Amygdala (tissue), 56 donors: ENCODE measurements at places on chromosomes 2 and 18.

- DNase-seq: no peak
These were observed 1403.6 kb downstream of the SUCLG1 start for GRCh38 chr2:83055376-83056010.

- no peak for DNase-seq
These were observed 26.6 kb upstream of the TMEM237 start for GRCh38 chr2:201669865-201670264.

DNA sequence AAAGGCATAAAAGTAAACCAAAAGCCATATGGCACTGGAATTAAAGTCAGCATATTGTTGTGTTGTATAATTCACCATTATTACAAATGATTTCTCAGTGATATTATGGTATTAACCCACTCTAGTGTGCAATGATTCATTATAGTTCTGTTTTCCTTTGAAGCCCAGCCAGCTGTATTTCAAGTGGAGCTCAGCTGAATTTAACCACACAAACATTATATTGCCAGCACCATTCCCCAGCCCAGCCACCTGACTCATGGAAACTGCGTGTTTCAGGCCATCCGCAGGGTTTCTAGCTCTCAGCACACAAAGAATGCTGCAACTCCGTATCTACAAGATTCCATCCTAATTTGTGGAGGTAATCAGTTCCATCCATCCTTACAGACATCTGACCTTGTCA lies 166.8 kb upstream of the CHAC2 start:
- DNase-seq: no peak

DNA sequence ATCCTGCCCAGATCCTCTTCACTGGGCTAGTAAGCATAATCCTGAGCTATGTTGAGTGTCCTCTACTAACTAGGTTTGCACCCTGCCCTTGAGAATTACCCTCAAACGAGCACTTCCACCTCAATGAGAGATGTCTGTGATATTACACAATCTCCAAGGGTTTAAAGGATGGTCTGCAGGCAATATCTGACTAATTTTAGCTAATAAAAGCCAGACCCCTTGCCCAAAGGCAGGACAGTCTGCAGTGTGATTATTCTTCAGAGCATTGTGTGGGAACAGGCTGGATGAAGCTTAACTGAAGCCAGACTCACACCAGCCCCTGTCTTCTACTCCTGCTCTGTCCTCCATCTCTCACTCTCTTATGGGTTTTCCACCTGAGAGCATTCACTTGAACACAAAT lies 544.9 kb upstream of the DDX18 start:
- DNase-seq: no peak

GRCh38 chr2:102070058-102070642 lies 72.4 kb upstream of the IL1R1 start:
- no peak for DNase-seq

DNA sequence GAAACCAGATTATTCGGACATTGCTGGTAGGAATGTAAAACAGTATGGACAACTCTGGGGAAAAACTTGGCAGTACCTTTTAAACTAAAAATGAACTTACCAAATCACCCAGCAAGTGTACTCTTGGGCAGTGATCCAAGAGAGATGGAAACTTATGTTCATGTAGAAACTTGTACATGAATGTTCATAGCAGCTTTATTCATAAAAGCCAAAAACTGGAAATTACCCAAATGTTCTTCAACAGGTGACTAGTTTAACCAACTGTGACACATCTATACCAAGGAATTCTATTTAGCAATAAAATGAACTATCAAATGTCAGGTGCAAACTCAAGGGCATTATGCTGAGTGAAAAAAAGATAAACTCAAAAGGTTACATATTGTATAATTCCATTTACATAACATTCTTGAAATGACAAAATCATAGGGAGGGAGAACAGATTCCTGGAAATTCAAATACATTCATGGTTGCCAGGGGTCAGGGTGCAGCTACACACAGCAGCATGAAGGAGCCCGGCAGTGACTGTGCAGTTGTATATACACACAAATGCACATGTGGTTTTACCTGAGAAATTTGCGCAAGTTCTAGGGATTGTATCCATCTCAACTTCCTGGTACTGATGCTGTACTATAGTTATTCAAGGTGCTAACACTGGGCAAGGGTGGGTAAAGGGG lies 3.5 kb upstream of the RNU4ATAC start:
- no peak for DNase-seq

- DNase-seq: no peak
These were observed 13.4 kb upstream of the NEMP2 start for GRCh38 chr2:190547886-190548285.

DNA sequence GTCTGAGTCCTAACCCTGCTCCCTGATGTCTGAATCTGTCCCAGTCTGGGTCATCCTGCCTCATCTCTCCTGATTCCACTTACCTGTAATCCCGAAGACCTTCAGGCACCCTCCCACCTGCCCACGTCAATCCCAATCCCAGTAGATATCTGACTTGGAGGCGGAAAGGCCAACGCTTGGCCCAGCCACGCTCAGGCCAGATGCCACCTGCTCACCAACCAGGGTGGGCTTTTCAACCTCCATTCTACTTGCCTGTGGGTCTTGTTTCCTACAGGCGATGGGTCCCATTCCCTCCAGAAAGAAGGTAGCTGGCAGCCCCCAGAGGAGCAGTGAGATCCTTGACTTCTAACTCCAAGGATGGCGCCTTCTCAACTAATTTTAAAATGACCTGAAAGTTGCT lies 59.7 kb downstream of the INPP5D start:
- DNase-seq: no peak
